Fibroblast of the aortic adventitia (primary cell): ENCODE measurements at places on chromosomes 11 and 22. TPM values are rescaled to one million over a fixed set of nuclear protein-coding genes. Genes with fewer than 3 reads are reported as not detected.

Gene ANO9
- not detected in 2 replicates for total RNA-seq

Gene SCUBE2
- 0.54 and 1.1 TPM in 2 replicates for total RNA-seq

Gene CRYBB2
- total RNA-seq: not detected in 2 replicates

Gene CASP1
- total RNA-seq: 12.3 and 21.0 TPM in 2 replicates

Gene TRIM48
- not detected in 2 replicates for total RNA-seq

Gene UBQLNL
- total RNA-seq: 0.36 and 0.41 TPM in 2 replicates

Gene HYLS1
- total RNA-seq: 3.1 and 15.3 TPM in 2 replicates

Gene ADSL
- 84.8 and 107 TPM in 2 replicates for total RNA-seq

Gene GDPD4
- total RNA-seq: not detected in 2 replicates

Gene ZNRF3
- total RNA-seq: 3.4 and 4.4 TPM in 2 replicates

Gene CCDC87
- total RNA-seq: 0.45 and 1.1 TPM in 2 replicates

Gene GATD1
- 40.6 and 53.4 TPM in 2 replicates for total RNA-seq

Gene CCDC34
- 6.3 and 10.7 TPM in 2 replicates for total RNA-seq

Gene TNNT3
- total RNA-seq: 0.81 and 6.5 TPM in 2 replicates

Gene OR52N1
- total RNA-seq: not detected in 2 replicates

Gene CREBZF
- total RNA-seq: 33.1 and 50.9 TPM in 2 replicates

Gene HBG2
- total RNA-seq: not detected in 2 replicates

Gene LRRC10B
- total RNA-seq: 0.27 TPM in 1 of 2 replicates, not detected in the other

Gene WNT11
- total RNA-seq: 1.2 TPM in 1 of 2 replicates, not detected in the other

Gene C11orf21
- total RNA-seq: not detected in 2 replicates

Gene AMOTL1
- total RNA-seq: 29.4 and 64.7 TPM in 2 replicates

Gene SOX10
- not detected in 2 replicates for total RNA-seq

Gene PKP3
- total RNA-seq: 1.3 and 5.6 TPM in 2 replicates

Gene KCNJ5
- total RNA-seq: 0.09 TPM in 1 of 2 replicates, not detected in the other

Gene MUC5AC
- under 0.01 TPM in 1 of 2 replicates, not detected in the other for total RNA-seq

Gene TRPM5
- not detected in 2 replicates for total RNA-seq

Gene OR8D4
- total RNA-seq: 0.09 and 0.25 TPM in 2 replicates

Gene KRTAP5-1
- not detected in 2 replicates for total RNA-seq

Gene P4HA3
- 1.9 and 4.4 TPM in 2 replicates for total RNA-seq

Gene ADAMTS15
- total RNA-seq: 8.6 and 30.8 TPM in 2 replicates

Gene GRM5
- under 0.01 TPM in 1 of 2 replicates, not detected in the other for total RNA-seq

Gene ACTN3
- not detected in 2 replicates for total RNA-seq

Gene AGBL2
- total RNA-seq: 0.90 and 1.4 TPM in 2 replicates

Gene CCDC73
- not detected in 2 replicates for total RNA-seq

Gene ELF5
- total RNA-seq: not detected in 2 replicates

Gene PRODH
- 0.74 TPM in 1 of 2 replicates, not detected in the other for total RNA-seq

Gene NCAPH2
- 30.9 and 49.1 TPM in 2 replicates for total RNA-seq

Gene NUP98
- total RNA-seq: 66.8 and 123 TPM in 2 replicates

Gene MRGPRX4
- total RNA-seq: not detected in 2 replicates

Gene TCN2
- total RNA-seq: 13.9 and 17.7 TPM in 2 replicates

Gene SLC22A9
- total RNA-seq: not detected in 2 replicates

Gene DSCAML1
- total RNA-seq: not detected in 2 replicates

Gene NPAT
- total RNA-seq: 6.9 and 28.9 TPM in 2 replicates

Gene PAMR1
- total RNA-seq: 134 and 278 TPM in 2 replicates

Gene FGF3
- not detected in 2 replicates for total RNA-seq

Gene SEC14L6
- 0.09 TPM in 1 of 2 replicates, not detected in the other for total RNA-seq

Gene MPPED2
- total RNA-seq: 0.18 TPM in 1 of 2 replicates, not detected in the other
